ENCODE measurements at places on chromosomes 12 and 14.

GRCh38 chr12:67161322-67161918 lies 107.7 kb upstream of the CAND1 start:
- DNase-seq = no peak

- DNase-seq = no peak
These were observed 6.3 kb downstream of the PPFIBP1 start for GRCh38 chr12:27530157-27530922.

GRCh38 chr14:104555430-104556255 lies 23.9 kb upstream of the C14orf180 start:
- no peak for DNase-seq

DNA sequence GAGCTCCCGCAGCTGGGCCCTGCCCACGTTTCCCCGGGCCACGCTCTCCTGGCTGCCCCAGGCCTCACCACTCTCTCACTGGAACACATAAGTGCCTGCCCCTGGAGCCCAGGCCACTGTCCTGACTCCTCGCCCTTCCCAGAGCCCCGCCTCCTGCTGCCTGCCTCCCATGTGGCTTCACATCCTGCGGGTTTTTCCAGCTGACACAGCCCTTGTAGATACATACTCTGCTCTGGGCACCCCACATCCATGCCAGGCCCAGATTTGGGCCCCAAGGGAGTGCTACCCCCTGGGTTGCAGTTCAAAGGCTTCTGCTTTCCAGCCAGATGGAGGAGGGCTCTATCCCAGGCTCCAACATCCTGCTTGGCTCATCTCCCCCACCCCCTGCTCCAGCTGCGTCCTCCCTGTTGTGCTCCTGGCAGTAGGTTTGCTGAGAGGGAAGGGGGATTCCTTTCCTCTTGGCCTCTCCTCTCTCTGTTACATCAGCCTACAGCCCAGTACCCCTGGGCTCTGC lies 60.1 kb downstream of the TSPAN9 start:
- DNase-seq = peak; percentile 81

GRCh38 chr12:3651585-3652424 lies 101.1 kb downstream of the CRACR2A start:
- no peak for DNase-seq

- DNase-seq = no peak
These were observed 12.2 kb downstream of the CCDC175 start for GRCh38 chr14:59564366-59564765.

DNA sequence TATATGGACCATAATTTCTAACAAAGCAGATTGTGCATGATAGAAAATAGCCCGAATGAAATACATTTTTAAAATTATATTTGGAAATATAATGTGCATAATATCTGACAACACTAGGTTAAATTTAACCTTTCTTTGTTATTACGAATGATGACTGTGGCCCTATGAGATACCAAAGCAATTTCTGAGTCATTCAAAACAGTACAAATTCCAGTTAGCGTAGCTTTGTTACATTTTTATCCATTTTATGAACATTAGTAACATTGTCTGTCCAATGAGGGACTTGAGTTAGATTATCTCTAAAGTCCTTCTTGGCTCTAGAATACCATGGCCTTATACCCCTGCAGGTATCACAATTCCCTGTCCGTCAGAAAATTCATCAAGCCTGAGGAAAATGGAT lies 39.0 kb upstream of the REP15 start:
- DNase-seq = no peak

DNA sequence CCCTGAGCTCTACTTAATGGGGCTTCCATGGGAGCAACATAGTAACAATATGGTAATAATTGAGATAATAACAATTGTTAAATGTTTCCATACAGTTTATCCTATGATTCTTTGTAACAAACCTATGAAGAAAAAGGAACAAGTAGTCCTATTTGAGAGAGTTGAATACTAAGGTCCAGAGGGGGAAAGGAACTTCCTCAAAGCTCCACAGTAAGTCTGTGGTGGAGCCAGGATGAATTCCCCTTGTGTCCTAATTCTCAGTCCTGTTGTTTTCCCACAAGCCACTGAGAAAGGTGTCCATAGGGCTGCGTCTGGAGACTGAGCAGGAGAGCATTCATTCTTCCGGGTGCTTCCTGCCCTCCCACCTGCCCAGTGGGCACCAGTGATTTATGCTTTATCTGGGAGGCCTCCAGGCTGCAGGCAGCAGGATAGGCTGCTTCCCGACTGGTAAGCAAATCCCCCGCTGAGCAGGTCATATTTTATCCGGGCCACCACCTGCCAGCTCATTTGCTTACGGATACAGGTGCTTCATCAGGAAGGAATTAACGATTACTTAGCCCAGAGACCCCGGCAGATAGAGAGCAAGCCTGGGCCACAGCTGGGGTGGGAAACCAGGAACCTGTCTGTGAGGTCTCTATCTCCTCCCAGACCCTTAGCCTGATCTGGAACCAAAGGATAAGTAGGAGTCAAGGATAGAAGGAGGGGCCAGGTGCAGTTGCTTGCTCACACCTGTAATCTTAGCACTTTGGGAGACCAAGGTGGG lies 33.9 kb upstream of the FAM222A start:
- DNase-seq = no peak

GRCh38 chr12:76288218-76288617 lies 60.0 kb downstream of the BBS10 start:
- no peak for DNase-seq

- peak; percentile 65 for DNase-seq
These were observed 20.4 kb downstream of the BATF start for GRCh38 chr14:75542588-75543091.
